ENCODE measurements at places on chromosomes 16 and 17.

- no peak for DNase-seq
Measured at GRCh38 chr16:72442385-72443158, 270.6 kb upstream of the PMFBP1 start.

- no peak for DNase-seq
Measured at GRCh38 chr16:11452746-11453389, 107.6 kb downstream of the RMI2 start.

- no peak for DNase-seq
Measured at GRCh38 chr17:52147872-52148271, 10.6 kb downstream of the CA10 start.

DNA sequence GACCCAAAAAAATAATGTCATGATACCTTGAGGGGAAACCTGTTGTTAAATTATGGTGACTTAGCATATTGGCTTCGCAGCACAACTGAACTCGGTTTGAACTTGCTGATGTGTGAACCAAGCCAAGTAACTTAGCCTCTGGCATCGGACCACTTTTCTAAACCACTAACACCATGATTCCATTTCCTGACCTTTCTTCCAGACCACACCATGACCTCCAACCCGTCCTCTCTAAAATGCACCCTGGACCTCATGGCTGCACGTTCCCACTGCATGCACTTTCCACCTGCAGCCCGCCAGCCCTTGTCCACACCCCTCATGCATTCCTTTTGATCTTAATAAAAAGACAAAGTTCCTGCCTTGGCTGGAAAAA is 29.3 kb downstream of the DYNLRB2 start:
- no peak for DNase-seq

GRCh38 chr17:19979917-19980770 is 2.5 kb upstream of the AKAP10 start:
- peak; percentile 74 for DNase-seq

Data from aorta (tissue), 5 donors.